ENCODE measurements at places on chromosomes 5 and 9.

DNA sequence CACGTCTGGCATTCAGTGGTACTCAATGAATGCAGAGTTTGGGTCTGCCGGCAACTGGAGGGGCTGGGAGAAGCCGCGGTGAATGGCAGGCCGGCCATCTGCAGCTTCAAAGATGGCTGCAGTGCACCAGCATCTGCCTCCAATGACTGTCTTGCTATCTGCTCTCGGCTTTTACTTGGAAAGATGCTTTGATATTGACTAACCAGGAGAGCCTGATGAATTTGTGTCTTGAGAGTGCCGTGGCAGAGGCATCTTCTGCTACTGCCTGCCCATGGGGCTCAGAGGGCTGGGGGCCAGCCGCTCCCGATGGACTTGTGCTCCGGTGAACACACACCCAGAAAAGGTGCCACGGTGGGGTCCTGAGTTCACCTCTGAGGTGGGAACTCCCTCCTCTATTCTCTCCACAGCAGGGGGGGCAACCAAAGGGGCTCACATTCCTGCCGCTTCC, 164.5 kb downstream of the COL23A1 start:
- DNase-seq, result no peak

- DNase-seq, result peak; percentile 49
Measured at GRCh38 chr9:92947268-92948037, at the start of gene FGD3. Gene FGD3 (plus strand): TSS chr9:92947523. CDS start chr9:92976257, 28,734 bp downstream.

GRCh38 chr5:36733183-36733582, 126.8 kb downstream of the SLC1A3 start:
- DNase-seq, result no peak

DNA sequence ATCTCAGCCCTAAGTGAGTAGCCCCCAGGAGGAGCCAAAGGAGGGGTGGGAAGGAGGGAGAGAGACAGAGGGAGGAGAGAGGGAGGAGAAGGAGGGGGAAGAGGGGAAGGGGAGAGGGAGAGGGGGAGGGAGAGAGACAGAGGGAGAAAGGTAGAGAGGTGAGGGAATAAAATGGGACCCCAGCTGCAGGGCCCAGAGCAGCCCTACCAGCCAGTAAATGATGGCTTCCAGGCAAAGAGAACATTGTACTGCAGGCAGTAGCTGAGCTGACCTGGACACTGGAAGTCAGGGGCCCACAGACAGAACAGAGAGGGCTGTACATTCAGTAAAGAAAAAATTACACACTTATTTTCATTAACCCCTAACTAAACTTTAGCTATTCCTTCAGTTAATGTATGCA, 57.8 kb upstream of the GNE start:
- no peak for DNase-seq

DNA sequence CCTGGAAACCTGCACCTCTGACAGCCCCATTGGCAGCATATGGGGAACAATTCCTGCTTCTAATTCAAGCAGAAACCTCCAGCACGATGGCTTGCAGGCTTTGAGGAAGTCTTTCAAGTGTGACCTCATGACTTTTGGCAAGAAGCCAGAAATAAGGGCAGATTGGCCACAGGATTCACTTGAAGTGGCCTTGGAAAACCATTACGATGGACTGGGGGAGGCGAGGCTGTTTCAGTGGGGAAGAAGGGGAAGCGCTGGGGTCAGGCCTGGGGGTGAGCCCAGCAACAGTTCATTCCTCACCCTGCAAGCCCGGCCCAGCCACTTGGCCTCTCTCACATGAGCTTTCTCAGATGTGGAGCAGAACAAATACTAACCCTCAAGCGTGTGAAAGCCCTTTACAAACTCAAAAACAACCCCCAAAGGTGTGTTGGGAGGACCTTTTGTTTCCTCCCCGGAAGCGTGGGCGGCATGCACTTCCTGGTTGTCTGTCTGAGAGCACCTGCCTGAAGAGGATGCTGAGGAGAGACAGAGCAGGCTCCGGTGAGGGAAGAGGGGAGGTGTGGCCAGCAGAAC, 26.9 kb upstream of the EEIG1 start:
- DNase-seq, result peak; percentile 87

DNA sequence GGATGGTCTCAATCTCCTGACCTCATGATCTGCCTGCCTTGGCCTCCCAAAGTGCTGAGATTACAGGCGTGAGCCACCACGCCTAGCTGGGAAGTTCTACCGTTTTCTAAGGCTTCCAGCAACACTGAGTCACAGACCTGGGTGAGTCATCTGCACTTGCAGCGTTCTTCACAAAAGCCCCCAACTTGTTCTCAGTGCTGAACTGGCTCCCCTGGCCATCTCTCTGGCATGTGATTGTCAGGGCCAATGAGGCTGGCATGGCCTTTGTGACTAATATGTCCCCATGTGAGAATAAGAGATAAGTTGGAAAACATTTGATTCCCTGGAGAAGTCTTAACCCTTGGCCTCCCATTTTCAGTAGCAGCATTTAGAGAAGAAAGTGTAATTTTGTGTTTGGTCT, 124.4 kb downstream of the WDR41 start:
- DNase-seq, result peak; percentile 20
